ENCODE measurements at places on chromosomes 12 and 14.

DNA sequence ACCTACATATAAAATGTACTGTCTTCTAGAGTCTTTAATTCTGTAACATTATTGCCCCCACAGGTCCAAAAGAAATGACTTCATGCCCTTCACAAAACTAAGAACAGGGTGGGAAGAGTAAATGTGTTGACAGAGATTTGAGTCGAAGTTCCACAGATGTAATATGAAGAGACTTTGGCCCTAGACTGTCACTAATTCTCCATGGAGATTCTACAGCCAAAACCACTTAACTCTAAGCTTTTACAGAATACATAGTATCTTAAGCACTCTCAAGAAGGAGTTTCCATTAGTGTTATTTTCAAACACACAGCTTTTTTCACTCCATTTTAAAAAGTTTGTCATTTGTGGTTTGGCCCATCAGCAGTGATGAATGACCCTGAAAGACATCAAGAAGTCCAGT lies 56.3 kb downstream of the ABCC9 start:
- DNase-seq = no peak
- no peaks in the 10 kb centered on the region for H3K36me3 ChIP-seq
- no peak overlapping the region for H3K4me3 ChIP-seq
- no peaks in the 10 kb centered on the region for H3K27me3 ChIP-seq
- no peaks in the 10 kb centered on the region for H3K4me1 ChIP-seq
- H3K27ac ChIP-seq = no peak overlapping the region

DNA sequence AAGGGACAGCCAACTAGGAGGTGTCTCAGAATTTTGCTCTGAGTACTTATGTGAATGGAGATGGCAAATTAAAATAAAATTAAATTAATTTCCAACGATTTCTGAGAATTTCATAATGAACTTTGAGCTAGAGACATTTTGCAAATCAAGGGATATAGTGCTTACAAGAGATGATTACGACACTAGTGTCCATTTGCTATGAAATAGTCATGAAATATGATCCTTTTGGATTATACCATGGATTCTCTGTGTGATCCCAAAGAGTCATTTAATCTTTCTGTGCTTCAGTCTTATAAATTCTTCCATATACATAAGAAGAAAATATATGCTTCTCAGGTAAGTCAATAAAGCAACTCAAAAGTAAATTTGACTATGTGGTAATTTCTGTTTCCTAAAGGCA lies 240.6 kb downstream of the SLC25A21 start:
- no peak overlapping the region for H3K4me3 ChIP-seq
- DNase-seq = no peak
- no peaks in the 10 kb centered on the region for H3K36me3 ChIP-seq

DNA sequence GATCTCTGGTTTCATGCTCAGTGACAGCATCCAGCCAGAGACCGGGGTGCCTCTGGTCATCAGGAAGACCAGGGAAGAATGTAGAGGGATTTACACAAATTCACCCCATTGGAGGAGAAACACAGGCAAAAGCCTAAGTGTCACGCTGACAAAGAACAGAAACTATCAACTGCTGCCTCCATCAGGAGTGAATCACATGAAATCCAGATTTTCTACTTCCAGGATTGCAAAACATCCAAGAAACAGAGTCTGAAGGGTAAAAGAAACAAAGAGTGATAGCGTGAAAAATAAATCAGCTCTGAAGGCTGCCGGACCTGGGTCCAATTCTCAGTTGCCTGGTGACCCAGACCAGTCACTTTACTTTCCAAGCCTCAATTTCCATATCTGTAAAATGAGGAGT lies 136.1 kb upstream of the MAP1LC3B2 start:
- peaks cover 3% of the 10 kb centered on the region for H3K27me3 ChIP-seq
- H3K4me1 ChIP-seq = peaks cover 8% of the 10 kb centered on the region
- H3K4me3 ChIP-seq = no peak overlapping the region
- H3K36me3 ChIP-seq = no peaks in the 10 kb centered on the region
- DNase-seq = no peak

- H3K27me3 ChIP-seq = peaks cover 6% of the 10 kb centered on the region
- peak; percentile 12 for DNase-seq
- no peaks in the 10 kb centered on the region for H3K36me3 ChIP-seq
- peaks cover 12% of the 10 kb centered on the region for H3K4me1 ChIP-seq
- no peak overlapping the region for H3K4me3 ChIP-seq
Observed at GRCh38 chr14:104972301-104973134, 5.7 kb downstream of the AHNAK2 start.

DNA sequence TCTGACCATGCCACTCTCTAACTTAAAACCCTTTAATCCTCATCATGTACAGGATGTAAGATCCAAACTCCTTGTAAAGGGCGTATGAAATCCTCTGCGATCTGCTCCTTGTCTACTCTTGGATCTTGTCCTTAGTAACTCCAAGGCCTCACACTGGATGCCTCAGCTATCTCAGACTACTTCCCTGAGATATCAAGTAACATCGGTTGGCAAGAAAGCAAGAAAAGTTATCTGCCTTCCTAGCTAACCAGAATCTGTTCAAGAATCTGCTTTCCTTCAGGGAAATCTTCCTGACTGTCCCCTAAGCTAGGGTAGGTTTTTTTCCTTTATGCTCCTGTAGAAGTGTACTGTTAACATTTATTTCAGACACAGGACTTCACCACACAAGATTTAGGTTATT lies 82.6 kb downstream of the TAOK3 start:
- H3K36me3 ChIP-seq = no peaks in the 10 kb centered on the region
- no peaks in the 10 kb centered on the region for H3K27me3 ChIP-seq
- no peak overlapping the region for H3K4me3 ChIP-seq
- no peak overlapping the region for H3K27ac ChIP-seq
- H3K4me1 ChIP-seq = no peaks in the 10 kb centered on the region

GRCh38 chr12:54126696-54127537 lies 61.9 kb downstream of the SMUG1 start:
- H3K36me3 ChIP-seq = no peaks in the 10 kb centered on the region
- peak overlapping the region; percentile 73 for H3K4me3 ChIP-seq
- no peak for DNase-seq
- H3K27ac ChIP-seq = no peak overlapping the region

GRCh38 chr12:117778656-117779055 lies 190.1 kb downstream of the KSR2 start:
- no peak overlapping the region for H3K4me3 ChIP-seq
- H3K4me1 ChIP-seq = no peaks in the 10 kb centered on the region
- no peak for DNase-seq
- H3K27ac ChIP-seq = no peak overlapping the region
- H3K36me3 ChIP-seq = no peaks in the 10 kb centered on the region

GRCh38 chr12:131074221-131075083 lies 120.7 kb downstream of the ADGRD1 start:
- no peaks in the 10 kb centered on the region for H3K4me1 ChIP-seq
- no peak overlapping the region for H3K27ac ChIP-seq
- H3K27me3 ChIP-seq = peaks cover 4% of the 10 kb centered on the region
- H3K36me3 ChIP-seq = no peaks in the 10 kb centered on the region
- no peak overlapping the region for H3K4me3 ChIP-seq
- no peak for DNase-seq

DNA sequence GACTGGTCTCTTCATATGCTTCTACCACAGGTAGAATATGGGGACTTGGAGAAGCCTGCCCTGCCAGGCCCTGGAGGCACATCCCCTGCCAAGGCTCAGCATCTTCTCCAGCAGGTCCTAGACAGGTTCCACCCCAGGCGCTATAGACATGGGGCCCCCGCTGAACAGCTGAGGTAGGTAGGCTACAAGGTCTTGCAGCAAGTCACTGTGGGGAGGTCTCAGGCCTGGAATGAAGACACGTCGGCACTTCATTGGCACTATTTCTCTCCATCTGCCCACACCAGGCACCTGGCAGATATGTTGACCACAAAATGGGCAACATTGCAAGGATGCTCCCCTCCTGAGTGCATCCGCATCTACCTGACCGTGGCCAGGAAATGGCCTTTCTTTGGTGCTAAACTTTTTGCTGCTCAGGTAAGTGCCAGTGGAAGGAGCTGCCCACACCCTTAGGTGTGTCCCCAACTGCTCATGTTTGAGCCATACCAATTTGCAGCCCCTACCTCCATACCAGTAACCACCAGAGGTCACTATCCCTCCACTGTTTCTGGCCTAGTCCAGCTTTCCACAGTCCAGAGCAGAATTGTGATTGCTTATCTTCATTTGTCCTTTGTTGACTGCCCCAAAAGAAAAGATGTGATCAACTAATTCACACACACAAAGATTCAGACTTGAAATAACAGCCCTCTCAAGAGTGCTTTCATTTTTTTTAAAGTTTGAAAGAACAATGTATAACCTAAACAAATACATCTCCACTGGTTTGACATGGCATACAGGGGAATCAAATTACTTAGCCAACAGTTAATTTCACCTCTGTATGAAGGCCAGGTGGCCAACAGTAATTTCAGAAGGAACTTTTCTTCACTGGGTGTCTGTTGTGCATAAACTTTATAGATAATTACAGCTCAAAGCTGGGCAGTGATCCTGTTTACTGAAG lies 16.1 kb downstream of the PIGH start:
- H3K27ac ChIP-seq = no peak overlapping the region
- H3K4me1 ChIP-seq = peaks cover 1% of the 10 kb centered on the region
- no peaks in the 10 kb centered on the region for H3K27me3 ChIP-seq
- H3K4me3 ChIP-seq = no peak overlapping the region
- no peaks in the 10 kb centered on the region for H3K36me3 ChIP-seq
- peak; percentile 47 for DNase-seq

- no peaks in the 10 kb centered on the region for H3K4me1 ChIP-seq
- H3K4me3 ChIP-seq = no peak overlapping the region
- no peak for DNase-seq
- H3K36me3 ChIP-seq = no peaks in the 10 kb centered on the region
- no peak overlapping the region for H3K27ac ChIP-seq
Observed at GRCh38 chr12:30500532-30500931, 195.1 kb downstream of the IPO8 start.

DNA sequence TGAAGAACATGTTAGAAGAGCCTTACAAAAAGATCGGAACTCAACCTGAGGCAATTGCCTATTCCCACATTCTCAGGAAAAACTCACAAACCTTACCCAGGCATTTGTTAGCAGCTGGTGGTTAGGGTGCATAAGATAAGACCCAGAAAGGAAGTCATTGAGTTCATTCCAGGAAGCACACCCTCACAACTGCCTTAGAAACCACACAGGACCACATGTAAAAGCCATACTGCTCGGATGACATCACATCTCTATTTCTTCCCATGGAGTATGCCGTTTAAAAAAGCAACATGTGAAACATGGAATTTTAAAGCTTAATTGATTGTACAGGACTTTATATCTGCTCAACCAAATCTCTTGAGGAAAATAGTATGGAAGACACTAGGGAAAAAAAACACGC lies 411.2 kb downstream of the DAD1 start:
- no peaks in the 10 kb centered on the region for H3K27me3 ChIP-seq
- no peaks in the 10 kb centered on the region for H3K36me3 ChIP-seq
